ENCODE measurements at places on chromosomes 12 and 14.

DNA sequence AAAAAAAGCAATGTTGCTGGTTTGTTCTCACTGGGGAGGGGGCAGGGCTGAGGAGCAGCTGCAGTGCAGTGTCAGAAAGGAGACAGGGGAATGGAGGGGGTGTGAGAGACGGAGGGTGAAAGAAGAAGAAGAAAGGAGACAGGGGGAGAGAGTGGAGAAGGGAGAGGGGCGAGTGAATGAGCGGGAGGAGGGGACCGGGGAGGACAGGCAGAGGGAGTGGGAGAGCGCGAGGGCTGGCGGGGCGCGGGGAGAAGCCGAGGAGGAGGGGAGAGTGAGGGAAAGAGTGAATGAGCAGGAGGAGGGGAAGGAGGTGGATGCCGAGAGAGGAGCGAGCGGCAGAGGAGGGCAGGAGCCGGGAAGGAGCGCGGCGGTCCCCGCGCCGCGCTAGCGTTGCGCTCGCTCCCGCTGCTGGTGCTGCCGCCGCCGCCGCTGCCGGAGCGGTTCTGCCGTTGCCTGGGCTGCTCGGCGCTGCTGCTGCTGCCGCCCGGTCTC is at the start of gene NOVA1:
NOVA1 (minus strand) TSS at position 445 of the 492 bp plus-strand sequence. CDS start 597 bp downstream, outside the sequence.
- no peak for DNase-seq

GRCh38 chr14:96062506-96062905 is 23.3 kb downstream of the C14orf132 start:
- no peak for DNase-seq

DNA sequence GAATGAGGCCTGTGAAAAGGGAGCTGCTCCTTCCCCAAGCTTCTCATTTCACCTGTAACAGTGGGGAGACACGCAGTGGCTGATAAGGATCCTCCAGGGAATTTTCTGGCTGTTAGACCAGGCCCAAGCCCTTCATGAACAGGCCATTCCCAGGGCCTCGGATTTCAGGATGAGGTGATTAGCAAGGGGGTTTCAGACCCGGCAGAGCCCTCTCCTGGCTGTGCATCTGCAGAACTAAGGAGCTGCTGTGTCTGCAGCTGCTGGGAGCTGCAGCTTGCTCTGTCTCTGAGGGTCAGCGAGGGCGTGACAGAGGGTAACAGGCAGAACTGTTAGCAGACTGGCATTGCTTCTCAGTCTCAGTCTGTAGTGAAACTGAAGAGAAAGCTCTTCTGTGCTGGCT is 110.4 kb downstream of the KCNA5 start:
- no peak for DNase-seq

- DNase-seq, result no peak
Measured at GRCh38 chr12:53208435-53208834, 1.4 kb upstream of the ITGB7 start.

DNA sequence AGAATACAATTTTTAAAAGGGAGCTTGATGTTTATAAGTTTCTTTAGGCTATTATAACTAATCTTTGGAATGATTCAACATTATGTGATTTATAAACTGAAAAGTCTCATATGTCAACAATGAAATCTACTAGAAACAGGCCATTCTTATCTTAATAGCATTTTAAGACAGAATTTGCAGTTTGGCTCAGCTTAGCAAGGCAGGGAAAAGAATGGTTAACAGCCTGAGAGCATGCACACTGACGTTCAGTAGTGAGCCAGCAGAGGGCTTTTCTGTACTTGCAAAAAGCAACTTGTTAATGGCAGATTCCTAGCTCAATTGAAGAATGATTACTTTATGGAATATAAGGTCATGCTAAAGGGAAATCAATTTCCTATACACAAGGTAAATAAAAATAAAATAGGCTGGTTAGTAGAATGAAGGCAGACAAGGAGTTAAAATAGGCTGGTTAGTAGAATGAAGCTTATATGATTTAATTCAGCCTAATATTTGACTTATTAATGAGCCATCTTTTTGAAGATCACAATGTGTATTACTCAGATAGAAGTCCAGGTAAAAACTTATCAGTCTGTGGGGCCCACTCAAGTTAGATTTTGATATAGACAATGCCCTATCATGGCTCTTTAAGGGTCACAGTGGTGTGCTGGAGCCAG is 95.9 kb downstream of the OTOGL start:
- DNase-seq, result no peak

DNA sequence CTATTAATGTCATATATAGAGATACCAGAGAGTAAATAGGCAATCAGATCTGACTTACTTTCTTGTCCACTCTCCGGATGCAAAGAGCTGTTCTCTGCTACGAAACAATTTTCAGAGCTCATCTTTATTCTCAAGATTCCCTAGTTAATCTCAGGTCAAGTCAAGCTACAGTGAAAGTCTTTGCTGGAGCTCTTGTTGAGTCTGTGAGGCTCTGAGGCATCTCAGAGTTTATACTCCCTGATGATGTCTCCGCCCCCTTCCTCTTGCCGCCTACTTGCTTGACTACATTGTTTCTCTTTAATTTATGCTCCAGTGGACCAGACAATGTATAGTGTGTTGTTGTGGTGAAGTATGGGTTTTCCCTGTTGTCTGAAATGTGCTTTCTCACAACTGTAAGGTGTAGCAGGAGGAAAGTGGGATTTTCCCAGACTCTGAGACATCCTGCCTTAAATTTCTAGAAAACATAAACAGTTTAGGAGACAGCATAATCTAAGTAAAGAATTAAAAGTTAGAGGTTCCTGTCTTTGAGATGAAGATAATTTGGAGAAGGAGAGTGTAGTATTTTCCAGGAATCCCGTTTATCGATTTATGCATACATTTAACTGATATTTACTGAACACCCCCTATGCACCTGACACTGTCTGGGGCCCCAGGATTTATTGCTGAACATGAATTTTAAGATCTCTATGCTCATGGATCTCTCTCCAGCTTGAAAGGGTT is at the start of gene CD69:
CD69 (minus strand) TSS at position 203 of the 720 bp plus-strand sequence; CDS start at position 122, 81 bp downstream.
- DNase-seq, result no peak

Data from gastrocnemius medialis (tissue), 4 donors.